ENCODE measurements at places on chromosomes 1 and 21.

DNA sequence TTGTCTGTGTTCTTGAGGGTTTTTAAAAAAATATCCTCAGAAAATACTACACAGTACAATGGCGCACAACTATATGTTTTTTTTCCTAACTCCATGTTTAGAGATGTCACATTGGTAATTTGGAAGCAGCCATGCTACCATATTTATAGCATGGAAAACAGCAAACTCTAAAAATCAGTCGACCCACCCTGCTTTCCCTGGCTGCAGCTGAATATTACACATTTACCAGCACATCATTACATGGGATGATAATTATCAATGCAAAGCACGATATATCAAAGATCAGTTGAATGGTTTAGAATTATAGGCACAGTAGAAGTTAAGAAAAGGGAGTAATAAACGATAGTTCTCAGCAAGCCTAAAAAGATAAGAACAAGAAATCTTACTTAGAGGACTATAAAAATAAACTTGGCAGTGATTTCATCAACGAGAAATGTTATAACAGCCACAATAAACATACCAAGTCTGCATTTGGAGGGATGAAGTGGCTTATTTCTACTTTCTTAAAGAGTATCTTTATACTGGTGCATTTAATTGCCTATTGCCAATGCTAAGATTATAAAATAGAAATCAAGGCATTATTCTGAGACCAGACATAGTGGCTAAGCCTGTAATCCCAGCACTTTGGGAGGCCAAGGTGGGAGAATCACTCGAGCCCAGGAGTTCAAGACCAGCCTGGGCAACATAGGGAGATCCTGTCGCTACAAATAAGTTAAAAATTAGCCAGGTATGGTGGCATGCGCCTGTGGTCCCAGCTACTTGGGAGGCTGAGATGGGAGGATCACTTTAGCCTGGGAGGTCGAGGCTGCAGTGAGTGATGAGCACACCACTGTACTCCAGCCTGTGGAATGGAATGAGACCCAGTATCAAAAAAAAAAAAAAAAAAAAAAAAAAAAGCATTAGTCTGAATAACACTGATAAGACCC, 43.4 kb downstream of the WDR64 start:
- no peak for DNase-seq

GRCh38 chr1:7847599-7847998, 5.3 kb downstream of the UTS2 start:
- no peak for DNase-seq

DNA sequence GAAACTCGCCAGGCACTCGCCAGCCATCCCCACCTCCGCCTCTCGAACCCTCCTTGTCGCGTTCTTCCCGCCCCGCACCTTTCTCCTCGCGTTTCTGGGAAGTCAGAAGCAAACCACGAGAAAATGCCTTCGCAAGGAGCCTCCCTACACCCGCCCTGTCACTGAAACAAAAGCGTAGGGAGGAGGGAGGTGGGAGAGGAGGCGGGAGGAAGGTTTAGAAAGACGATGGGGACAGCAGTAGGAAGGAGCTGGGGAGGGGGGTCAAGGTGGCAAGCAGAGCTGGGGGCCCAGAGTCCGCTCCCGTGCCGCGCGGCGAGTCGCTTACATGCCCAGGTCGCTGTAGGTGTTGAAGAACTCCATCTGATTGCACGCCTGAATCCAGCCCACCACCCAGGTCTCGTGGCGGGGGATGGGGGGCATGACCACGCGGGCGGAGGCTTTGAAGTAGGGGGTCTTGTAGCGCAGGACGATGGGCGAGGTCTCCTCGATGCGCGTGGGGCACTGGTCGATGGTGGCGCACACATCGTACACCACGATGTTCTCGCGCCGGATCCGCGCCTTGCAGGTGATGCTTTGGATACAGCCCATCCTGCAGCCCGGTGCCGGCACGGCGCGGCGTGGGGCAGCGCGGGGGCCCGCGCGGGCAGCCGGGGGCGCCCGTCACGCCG, 1.0 kb downstream of the FAM78B start:
- DNase-seq = peak; percentile 10

DNA sequence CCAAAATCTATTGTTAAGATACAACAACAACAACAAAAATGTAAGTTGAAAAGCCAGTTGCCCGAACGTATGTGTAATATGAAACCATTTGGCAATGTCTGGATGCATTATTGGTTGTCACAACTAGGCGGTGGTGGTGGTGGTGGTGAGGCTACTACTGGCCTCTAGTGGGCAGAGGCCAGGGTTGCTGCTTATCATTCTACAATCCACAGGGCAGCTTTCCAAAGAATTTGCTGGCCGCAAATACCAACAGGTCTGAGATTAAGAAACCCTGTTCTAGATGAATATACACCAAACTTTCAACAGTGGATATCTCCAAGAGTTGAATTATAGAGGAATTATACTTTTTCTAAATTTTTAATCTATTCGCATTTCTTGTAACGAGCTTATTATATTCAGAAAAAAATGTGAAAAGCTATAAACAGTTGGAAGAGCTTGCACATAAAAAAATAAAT, 26.8 kb upstream of the ZNF697 start:
- DNase-seq = no peak

- DNase-seq = no peak
Measured at GRCh38 chr1:223140611-223141405, 2.2 kb downstream of the TLR5 start.

DNA sequence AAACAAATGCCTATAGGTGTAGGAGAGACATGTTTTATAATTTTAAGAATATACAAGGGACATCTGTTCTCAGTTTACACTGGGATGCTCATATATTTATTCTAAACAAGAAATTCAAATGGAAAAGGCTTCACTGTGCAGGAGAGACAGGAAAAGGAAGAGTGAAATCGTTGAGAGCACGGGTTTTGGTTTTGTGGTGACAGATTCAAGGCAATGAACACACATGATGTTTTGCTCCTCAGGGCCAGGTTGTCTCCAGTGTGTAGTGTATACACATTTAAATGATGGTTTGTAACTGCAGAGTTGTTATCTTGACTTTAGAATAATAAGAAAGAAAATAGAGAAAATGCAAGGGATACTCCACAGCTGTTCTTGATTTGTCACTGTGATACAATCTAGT, 73.7 kb downstream of the S1PR1 start:
- no peak for DNase-seq

- no peak for DNase-seq
Measured at GRCh38 chr1:91036894-91037829, 15.3 kb upstream of the ZNF644 start.

- DNase-seq = no peak
Measured at GRCh38 chr1:161190962-161191521, 7.8 kb downstream of the ADAMTS4 start.
